ENCODE measurements at places on chromosomes 3 and 15. TPM values are rescaled to one million over a fixed set of nuclear protein-coding genes. Genes with fewer than 3 reads are reported as not detected.

The GRIP2 gene
- total RNA-seq = 0.34 TPM

The CKMT1B gene
- 24.4 TPM for total RNA-seq

The HCN4 gene
- 1.7 TPM for total RNA-seq

The TICRR gene
- 24.8 TPM for total RNA-seq

- no peak for DNase-seq
Measured at GRCh38 chr3:166498446-166498845, 661.2 kb upstream of the BCHE start.

- no peak for DNase-seq
Measured at GRCh38 chr3:45980229-45980813, 15.3 kb downstream of the FYCO1 start.

- DNase-seq = peak; percentile 32
Measured at GRCh38 chr3:48694610-48695392, 9.1 kb upstream of the NCKIPSD start.

DNA sequence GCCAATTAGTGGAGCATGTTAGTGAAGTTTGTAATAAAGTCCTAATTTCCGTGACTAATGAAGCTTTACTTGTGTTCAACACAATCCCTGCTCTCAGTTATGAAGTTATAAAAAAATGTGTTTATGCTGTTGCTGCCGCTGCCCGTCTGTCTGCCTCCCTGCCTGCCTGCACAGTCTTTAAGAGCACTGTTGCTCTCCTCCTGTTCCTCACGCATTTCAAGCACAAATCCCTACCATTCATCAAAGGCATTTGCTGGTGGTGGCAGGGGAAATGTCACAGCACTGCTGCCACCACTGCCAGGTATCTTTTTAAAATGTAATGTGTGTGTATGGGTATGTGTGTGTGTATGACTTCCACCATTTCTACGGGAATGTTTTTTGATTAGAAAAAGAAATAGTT is 58.8 kb downstream of the CACNA1D start:
- DNase-seq = no peak

DNA sequence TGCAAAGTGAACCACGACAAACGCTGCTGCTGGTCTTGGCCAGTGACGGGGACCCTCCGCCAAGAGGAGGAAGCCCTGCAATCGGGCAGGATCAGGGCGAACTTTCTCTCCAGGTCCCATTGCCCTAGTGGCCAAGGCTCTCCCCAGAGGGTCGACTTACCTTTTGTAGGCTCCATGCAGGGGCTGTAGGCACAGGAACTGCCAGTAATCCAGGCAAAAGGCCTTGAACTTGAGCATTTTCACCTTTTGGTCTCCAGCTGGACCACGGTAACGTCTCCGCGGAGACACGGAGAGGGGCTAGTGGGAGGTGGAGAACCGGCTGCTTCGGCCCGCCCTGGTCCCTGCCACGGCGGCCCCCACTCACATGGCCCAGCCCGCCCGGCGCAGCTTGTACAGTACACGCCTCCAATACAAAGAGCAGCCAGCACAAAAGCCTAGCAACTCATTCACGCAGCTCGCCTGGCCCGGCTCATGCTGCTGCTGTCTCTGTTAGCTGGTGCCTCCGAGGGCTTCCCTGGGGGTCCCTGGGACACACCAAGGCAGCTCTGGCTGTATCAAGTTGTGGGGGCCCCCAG is 31.0 kb downstream of the IQSEC1 start:
- no peak for DNase-seq

GRCh38 chr3:29201604-29202003 is 79.3 kb upstream of the RBMS3 start:
- no peak for DNase-seq

DNA sequence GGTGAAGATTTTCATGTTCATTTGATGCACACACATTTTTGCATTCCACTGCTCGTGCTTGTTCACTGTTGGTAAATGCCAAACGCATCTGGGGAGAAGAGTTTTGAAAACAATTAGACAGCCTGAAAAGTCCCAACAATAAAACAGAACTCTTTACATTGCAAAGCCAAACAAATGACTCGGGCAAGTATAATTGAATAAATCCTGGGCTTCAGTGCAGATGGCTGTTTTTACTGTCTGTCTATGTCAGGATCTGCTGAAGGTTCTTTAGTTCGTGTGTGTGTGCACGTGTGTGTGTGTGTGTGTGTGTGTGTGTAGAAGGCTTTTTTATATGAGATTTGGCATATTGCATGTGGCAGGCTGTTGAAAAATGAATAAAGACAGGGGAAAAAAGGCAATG is 277.5 kb upstream of the CDIN1 start:
- DNase-seq = no peak

DNA sequence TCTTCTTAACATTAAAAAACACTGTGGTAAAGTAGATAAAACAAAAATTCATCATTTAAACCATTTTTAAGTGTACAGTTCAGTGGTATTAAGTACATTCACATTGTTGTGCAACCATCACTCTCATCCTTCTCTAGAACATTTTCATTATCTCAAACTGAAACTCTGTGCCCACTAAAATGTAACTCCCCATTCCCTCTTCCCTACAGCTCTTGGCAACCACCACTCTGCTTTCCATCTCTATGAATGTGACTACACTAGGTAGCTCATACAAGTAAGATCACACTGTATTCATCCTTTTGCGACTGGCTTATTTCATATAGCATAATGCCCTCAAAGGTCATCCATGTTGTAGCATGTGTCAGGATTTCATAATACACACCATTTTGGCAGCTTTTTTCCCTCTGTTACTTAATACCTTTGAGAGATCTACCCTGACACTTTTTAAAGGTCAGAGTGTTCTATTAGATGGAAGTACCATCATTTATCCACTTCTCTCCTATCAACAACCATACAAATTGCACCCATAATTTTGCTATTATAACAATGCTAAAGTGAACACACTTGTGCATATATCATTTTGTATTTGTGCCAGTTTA is 42.9 kb upstream of the FRMD4B start:
- no peak for DNase-seq

DNA sequence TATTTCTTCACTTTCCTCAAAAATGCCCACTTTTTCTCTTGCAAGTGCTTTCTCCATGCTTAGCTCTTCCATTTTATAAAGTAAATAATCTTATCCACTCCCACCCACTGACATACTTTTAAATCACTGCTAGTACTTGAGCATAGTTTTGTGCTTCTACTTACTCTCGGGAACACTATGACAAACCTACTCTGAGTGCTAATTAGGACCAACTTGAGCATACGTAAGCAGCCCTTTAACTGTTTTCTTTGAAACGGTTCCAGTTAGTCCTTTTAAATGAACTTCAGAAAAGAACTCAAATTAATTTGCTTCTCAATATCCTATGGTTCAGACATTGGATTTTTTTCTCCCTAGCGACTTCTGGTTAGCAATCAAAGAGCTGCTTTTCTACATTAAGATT is 280.0 kb upstream of the SOX2 start:
- DNase-seq = no peak

GRCh38 chr3:9704347-9705322 is 1.0 kb downstream of the CPNE9 start:
- DNase-seq = no peak

GRCh38 chr3:88311826-88312225 is 162.1 kb downstream of the C3orf38 start:
- no peak for DNase-seq

DNA sequence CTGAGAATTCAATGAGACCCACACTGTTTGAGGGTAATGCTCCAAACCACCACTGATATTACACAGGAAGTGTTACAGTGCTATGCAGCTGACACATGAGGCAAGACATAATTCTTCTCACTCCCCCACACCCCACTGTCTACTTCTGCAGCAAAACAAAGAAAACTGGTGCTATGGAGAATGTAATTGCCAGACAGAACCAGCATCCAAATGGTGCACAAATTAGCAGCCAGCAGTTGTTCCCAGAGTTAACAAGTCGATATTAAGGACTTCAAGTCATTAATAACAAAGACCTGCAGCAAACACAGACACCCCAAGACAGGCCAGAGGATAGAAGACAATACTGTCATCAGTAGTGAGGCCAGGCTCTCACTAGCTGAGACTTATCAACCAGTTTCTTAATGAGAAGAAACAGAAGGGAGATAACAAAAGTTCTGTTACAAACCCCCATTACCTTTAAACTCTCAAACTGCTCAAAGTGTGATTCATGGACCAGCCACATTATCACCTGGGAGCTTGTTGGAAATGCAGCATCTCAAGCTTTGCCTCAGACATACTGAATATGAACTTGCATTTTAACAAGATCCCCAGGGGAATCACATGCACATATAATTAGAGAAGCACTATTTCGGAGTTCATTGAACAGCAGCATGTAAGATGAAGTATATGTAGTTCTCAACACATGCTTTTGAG is 58.7 kb upstream of the FNDC3B start:
- no peak for DNase-seq

DNA sequence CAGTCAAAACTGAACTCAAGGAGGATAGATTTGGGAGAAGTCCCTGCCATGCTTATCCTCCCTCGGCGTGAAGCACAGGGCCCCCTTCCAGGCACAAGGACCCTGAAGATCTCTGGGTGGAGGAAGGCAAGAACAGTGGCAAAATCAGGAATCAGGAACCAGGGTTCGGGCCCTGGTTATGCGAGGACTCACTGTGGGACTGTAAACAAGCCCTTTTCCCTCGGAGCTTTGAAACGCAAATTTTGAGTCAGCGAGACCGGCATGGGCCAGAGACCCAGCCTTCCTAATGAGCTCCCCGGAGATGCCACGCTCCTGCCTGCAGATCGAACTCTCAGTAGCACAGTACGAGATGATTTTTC is 70.1 kb downstream of the SLC12A8 start:
- DNase-seq = no peak

GRCh38 chr3:151331696-151332095 is 2.3 kb upstream of the P2RY13 start:
- no peak for DNase-seq

DNA sequence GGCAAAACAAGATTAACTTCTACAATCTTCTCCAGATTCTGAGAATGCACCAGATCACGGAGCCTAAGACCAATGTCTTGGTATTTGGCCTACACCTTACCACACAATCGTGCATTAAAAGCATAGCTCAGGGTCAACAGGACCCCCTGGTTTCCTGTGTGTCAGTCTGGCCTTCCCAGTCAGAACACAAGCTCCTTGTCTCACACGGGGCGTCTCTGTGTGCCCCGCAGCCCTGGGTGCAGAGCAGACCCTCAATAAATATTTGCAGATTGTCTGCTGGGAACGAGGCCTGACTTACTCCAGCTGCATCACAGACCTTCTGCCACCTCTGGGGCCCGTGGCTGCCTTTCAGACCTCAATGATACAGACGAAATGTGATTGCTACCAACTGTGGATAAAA is 82.5 kb upstream of the CTNNB1 start:
- no peak for DNase-seq

DNA sequence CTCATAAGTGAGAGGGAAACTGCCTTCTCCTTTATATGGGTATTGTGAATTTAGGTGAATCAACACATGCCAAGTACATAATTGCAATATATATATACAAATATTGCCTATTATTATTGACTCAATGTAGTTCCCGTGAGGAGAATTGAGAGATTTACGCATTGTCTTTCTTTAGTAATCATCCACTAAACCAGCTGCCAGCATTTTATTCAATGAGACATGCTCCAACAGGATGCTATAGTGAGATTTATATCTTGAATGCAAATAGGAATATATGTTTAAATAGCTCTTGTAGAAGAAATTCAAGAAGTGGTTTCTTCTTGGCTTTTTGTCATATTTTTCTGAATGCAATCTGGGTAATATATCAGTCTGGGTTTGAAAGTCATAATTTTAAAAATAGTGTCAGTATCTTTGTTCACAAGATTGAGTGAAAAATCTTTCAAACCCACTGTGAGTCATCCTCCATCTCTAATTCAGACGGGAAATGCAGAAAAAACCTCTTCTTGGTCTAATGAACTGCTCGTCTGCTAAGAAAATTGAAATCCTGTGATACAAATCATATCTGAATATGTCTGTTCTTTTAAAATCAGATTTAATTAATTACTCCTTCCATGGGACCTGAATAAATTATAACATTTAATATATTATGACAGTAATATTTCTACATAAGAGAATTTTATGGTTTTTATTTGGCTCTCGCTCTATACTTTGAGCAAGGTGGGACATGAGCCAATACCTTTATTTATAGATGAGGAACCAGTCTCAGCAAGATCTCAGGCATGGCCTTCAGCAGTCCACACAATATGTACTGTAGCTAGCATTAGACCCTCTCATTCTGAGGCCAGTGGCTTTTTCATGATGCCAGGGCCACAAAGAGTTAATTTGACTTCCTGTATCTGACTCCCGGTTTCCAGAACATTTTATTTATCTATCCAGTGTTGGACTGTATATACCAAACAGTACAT is 516.0 kb downstream of the GABRG3 start:
- DNase-seq = no peak

All from HCT116 (cell line).